ENCODE measurements at places on chromosomes 3 and 15.

DNA sequence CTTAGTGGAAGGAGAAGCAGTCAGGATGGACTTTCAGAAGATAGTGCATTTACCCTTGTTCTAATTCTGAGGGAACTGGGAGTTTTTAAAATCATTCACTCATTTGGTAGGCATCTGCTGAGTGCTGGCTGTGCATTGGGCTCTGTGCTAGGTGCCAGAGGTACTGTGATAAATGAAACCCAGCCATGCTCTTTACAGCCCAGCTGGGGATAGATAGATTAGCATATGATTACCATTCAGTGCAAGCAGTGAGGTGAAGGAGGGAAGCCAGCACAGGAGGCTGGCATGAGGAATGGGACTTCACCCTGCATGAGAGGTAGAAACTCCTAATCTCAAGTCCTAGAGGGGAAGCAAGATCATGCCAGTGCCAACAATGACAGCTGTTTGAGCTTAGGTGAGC, 361.9 kb upstream of the TRIM42 start:
- DNase-seq = no peak

DNA sequence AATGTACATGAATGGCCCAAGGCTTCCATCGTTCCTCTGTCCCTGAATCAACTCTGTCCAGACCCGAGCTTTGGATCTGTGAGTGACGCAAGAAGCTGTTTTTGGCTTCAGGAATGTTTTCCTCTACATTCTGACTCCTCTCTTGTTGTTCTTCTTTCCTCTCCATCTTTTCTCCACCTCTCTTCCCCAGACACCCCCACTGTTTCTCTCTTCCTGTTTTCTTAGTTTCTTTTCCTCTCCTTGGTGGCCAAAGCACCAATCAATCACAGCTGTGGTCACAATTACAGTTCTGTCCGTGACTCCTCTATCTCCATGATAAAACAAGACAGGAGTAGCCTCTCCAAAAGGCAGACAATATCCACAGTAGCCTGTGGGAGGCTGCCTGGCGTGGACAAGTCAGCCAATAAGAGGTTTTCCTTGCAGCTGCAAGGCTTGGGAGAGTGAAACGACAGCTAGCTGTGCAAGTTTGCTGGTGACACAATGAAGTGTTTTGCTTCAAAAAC, 4.9 kb upstream of the TMEM212 start:
- DNase-seq = peak; percentile 36

DNA sequence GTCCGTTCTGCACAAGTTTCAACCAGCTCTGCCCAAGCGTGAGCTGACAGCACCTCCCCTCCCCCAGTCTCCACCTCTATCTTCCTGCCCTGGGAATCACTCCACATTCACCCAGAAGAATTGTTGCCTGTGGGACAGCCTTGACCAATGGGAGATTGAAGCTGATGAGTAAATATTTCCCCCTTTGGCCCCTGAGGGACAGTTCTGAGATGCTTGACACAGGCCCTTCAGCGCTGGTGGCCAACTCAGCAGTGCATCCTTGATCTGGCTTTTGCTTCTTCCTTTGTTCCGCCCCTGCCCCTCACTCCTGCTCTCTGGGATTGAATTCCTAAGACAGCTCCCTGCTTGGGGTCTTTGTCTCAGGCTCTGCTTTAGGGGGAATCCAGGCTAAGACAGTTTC, 13.1 kb upstream of the SKIC8 start:
- no peak for DNase-seq

DNA sequence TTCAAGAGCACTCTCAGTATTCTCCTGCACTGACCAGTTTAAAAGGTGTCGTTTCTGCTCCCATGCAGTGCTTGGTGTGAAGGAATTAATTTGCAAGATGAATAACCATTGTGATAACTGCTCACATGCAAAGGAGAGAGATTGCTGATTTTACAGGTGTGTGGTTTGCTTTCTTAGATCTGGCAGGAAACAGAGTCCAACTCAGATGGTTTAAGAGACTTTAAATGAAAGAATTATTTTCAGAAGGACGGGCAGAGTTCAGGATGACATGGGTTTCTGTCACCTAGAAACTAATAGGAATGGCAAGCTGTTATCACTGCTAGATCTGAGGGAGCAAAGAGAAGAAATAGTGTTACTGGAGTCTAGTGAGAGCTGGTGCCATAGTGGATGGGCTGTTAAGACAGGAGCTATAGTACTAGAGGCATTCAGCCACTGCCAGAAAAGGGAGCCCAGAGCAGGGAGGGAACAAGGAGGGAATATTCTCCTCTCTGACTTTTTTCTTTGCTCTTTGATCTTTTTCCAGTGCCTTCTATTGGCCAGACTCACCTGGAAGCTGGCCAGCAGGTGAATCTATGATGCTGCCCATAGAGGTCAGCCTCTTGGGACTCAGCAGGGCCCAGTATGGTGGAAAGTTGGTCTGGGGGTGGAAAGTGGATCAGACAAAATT, 14.9 kb downstream of the ATXN7 start:
- DNase-seq = no peak

DNA sequence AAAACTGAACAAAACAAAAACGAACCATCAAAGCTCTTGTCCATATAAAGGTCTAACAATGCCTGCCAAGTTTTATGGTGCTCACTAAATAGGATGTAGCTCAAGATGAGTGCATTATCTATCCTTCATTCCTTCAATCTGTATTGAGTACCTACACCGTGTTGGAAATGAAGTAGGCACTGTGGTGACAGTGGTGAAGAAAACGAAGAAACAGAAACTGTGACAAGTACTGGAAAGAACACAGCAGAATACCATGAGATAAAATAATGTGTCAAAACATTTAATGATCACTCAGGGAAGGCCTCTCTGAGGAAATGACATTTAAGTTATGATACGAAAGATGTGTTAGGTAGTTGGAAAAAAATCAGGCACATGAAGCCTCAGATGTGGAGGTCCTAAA, 36.2 kb downstream of the CBLB start:
- DNase-seq = no peak

DNA sequence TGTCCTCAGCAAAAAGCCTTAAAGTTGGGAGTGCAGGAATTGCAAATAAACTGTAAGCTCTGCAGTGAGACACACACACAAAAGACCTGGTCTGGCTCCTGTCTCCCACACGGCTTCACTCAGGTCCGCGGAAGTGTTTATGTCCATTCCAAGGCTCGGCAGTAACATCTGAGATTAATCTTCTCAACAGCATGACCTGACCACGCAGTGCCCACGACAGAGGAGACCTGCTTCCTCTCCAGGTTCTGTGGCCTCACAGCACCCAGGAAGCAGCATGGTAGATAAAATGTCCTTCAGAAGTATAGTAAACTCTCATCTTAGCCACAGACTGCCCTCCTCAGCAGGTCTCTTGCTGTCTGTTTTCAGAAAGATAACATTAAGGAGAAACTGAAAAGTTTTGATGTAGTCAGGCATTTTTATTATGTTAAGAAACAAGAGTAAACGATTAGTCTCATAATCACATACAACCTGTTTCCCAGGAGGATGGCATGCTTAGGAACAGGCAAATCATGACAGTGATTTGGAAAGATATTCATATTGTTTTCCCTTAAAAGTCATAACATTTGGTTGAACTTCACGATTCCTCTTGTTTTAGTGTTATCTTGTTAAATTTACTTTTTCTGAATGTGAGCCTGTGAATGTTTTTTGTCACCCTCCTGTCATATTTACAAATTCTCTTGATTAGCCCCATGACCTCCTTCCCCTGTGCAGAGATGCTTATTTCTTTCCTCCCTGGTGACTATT, 34.6 kb downstream of the CD200R1L start:
- DNase-seq = no peak

GRCh38 chr3:50415816-50416215, 56.5 kb upstream of the TMEM115 start:
- no peak for DNase-seq

GRCh38 chr3:24522146-24522579, 27.5 kb upstream of the THRB start:
- no peak for DNase-seq

- no peak for DNase-seq
Measured at GRCh38 chr3:182005219-182005618, 293.5 kb downstream of the SOX2 start.

DNA sequence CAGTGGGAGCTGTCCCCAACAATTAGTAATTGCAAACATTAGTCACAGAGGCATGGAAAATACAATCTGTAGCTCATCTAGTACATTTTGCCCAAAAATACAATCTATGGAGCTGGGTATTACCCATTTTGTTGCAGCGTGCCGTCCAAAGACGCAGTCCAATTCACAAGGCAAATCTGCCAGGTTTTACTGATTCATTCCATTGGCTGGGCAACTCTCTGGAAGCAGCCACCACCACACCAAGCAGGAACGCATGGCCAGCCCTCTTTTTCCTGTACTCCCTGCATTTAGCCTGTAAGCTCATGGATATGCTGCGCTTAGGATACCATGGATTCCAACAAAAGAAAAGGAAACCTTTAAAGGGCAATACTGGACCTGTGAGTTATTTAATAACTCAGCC, 60.5 kb upstream of the ARRDC4 start:
- DNase-seq = no peak

GRCh38 chr15:32656091-32656490, 14.6 kb downstream of the SCG5 start:
- no peak for DNase-seq

DNA sequence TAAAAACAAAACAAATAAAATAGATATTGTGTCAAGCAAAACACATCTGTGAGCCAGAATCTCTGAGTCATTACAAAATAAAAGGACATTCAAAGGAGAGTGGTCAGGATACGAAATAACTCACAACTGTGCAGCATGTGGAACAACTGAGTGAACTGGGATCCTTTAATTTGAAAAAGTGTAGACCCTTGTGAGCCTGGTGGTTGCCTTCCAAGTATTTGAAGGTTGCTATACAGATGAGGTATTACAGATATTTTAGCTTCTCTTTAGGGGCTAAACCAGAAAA, 26.7 kb downstream of the KCNMB2 start:
- DNase-seq = no peak

DNA sequence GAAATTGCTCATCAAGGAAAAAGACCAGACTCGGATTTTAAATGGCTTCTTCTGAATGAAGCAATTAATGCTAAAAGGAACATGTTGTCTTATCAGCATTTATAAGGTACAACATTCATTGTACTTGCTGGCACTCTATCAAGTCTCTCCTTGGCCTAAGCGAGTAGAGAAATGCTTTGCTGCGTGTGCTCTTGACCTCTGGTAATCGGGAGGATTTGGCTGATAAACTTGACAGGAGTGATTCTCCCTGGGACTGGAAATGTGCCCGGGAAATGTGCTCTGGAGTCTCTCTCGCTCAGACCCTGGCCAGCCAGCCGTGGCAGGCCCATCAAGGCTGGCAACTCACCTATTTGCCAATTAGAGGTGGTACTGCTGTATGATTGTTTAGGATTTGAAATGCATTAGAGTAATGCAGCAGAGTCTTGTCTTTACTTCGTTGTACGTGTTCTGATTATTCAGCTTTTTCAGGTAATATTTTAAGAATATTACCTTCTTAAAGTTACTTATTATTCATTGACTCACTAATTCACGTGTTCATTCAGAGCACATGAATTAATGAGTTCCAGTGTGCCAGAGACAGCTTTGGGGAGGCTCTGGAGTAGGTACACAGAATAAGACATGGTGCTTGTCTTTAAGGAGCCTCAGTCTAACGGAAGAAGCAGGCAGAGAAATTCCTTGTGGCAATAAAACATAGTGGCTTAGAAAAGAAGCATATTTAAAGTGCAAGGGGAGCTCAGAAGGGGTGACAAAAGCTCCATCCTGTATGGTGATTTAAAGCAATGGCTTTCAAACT, 48.0 kb upstream of the TPRG1 start:
- no peak for DNase-seq

DNA sequence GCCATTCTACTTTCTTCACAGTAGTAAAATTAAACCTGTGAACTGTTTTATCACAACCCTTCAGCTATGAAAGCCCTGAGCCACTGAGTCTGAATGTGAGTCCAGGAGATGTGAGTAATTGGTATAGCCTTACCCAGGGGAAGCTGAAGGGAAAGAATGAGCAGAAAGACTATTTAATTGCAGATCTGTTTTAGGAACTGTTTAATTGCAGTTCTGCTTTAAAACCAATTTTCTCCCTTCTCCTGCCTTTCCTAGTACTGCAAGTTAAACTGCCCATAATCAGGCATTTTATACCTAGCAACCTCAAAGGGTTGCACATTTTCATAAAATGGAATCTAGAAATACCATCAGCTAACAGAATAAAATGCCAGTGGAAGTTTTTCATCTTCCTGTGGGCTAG, 476.7 kb downstream of the OCA2 start:
- no peak for DNase-seq

DNA sequence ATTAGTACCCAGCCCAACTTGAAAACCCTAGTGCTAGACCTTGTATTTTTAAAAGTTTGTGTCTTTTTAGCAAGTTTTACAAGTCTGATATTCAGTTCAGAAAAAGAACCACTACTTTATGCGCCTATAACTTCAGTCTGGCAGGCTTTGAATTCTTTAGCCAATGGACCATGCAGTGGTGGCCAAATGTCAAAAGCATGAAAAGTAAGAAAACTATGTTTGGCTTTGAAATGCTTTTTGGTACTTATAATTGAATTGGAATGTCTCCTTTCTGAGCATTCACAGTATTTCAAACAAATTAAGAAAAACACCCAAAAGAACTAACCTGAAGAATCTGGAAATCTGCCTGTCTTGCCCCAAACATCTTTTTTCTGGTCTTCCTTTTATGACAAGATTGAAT, 12.8 kb downstream of the WDR48 start:
- DNase-seq = peak; percentile 10

GRCh38 chr3:59161048-59161447, 111.2 kb upstream of the CFAP20DC start:
- DNase-seq = no peak

DNA sequence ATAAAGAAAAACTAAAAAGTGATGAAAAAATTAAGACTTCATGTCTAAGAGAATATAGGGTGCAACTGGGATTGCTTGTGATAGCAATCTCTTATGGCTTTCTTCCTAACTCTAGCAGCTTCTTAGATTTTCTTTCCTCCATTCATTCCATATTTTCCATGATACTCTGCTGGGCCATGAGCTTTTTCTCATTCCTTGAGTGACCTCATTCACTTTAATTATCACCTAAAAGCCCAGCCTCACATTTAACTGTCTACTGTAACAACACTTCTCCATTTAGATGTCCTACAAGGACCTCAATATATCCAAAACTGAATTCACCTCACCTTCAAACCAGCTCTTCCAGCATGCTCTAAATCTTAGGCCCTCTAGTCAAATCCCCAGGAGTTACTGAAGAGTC, 49.5 kb upstream of the ANKRD28 start:
- DNase-seq = no peak

GRCh38 chr3:63365671-63366070, 87.6 kb downstream of the SYNPR start:
- no peak for DNase-seq

GRCh38 chr3:62259924-62260323, 113.4 kb downstream of the FEZF2 start:
- no peak for DNase-seq

- DNase-seq = no peak
Measured at GRCh38 chr3:118059096-118059495, 975.5 kb downstream of the IGSF11 start.

- DNase-seq = no peak
Measured at GRCh38 chr3:40753951-40754350, 229.2 kb downstream of the ZNF621 start.

- no peak for DNase-seq
Measured at GRCh38 chr15:64092075-64092820, 1.4 kb downstream of the CIAO2A start.

GRCh38 chr3:127960421-127960965, 45.5 kb downstream of the KBTBD12 start:
- no peak for DNase-seq

GRCh38 chr15:25339431-25339830, 99.4 kb downstream of the UBE3A start:
- no peak for DNase-seq
